ENCODE measurements at places on chromosomes 16 and 17.

DNA sequence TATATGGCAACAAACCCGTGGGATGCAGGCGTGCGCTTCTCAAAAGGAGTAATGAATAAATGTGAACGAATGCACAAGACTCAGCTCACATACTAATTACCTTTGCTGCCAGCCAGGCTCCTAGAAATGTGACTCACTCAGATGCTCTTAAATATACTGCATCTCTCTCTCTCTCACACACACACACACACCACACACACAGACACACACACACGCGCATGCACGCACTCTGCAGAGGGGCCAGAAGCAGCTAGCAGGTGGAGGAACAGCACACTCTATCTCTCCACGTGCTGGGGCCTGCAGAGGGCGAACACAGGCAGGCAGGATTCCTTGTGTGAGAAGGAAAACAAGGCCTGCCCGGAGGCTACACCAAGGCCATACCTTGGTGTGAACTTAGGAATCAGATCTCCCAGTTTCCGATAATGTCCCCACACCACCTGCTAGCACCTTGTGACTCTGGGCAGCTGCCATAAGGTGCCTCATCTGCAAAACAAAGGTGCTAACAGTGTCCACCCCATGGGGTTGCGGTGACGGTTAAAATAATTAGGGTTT is 5.3 kb downstream of the GPRC5B start:
- no peak for DNase-seq

- no peak for DNase-seq
Measured at GRCh38 chr16:66489818-66490217, 60.1 kb downstream of the TK2 start.

DNA sequence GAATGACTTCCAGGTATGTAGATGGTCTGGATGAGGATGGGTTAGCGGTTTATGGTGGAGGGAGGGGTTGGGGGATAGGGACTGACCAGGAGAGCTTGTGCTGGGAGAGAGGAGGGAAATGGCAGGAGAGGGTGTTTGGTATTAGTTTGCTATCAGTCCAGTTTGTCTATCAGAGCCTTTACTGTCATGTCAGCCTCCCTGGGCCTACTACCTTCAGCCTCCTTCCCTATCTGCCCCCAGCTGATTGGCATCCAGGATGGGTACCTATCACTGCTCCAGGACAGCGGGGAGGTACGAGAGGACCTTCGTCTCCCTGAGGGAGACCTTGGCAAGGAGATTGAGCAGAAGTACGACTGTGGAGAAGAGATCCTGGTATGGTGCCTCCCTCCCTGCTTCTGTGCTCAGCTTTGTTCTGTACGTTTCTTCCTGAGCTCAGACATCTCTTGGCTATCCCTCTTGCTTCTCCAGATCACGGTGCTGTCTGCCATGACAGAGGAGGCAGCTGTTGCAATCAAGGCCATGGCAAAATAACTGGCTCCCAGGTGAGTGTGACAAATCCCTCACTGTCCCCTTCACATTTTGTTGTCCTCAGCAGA is 3.8 kb downstream of the EIF5A start:
- no peak for DNase-seq

DNA sequence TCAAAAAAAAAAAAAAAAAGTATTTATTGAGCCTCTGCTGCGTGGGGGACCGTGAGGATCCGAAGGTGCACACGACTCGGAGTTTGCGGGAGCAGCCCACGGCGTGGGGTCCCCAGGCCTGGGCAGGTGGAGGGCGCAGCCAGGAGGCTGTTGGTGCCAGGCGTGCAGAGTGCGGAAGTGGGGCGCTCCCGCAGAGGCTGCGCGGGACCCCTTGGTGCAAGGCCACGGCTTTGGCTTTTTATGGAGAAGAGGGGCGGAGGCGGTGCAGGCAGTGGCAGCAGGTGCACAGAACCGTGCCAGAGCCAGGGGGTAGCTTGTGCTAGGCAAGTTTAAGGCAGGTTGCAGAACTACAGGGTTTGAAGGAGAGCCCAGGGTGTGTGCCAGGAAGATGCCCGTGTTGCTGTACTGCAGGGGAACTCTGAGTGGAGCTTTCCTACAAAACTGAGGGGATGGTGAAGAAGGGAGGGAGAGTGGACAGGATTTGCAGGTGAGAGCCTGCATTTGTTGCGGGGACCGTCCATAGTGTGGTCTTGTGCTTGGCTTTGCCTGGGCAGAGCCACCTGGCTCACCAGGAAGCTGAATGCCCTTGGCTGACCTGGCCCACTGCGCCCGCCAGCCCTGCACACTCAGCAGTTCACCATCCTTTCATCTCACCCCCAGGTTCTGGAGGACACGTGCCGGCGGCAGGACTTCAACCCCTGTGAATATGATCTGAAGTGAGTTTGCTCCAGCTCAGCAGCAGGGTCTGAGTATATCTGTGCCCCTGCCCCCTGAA is 1.3 kb downstream of the ASPSCR1 start:
- DNase-seq = no peak

DNA sequence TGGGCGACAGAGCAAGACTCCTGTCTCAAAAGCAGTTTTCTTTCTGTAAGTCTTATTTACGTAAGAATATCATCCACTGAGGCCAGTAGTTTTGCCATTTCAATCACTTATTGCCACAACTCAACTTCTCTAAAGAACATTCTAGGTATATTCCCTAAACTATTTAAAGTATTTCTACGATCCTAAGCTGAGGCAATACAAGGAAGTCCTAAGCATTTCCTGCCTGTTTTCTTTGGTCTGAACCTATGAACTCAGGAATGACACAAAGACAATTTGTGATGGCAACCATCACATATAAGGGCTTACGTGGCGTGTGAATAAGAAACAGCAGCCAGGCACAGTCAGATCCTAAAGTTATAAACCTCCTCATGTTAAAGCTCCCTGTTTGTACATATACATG is 14.2 kb downstream of the USP36 start:
- DNase-seq = no peak

DNA sequence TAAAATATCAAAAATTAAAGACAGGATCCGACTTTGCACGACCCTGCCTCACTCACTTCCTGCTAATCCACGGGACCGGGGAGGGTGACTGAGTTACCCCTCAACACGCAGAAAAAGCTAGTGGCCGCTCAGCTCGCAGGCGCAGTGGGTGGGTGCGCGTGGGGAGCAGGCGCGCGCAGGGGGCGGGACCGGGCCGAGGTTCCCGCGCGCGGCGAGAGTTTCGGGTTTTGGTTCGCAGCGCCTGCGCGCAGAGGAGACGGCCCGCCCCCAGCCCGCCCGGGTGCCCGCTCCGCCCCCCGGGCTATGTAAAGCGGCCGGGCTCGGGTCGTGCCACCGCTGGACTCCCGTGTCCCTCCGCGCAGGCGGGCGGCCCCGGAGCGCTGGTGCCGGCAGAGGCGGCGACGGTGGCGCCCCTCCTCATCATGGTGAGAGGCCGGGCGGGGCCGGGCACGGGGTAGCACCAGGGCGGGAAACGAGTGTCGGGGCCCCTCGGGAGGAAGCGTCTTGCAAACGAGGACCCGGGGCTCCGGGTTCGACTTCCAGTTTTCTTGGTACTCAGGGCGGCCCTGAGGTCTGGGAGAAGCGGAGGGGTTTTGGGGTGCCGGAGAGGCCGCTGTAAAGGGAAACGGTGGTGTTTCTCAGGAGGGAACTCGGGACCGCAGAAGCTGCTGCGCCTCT is at the start of gene CNP:
CNP (plus strand) TSS at position 333 of the 678 bp plus-strand sequence; CDS start at position 423, 90 bp downstream.
- peak; percentile 89 for DNase-seq

GRCh38 chr16:63690961-63691360 is 1430.9 kb downstream of the CDH11 start:
- DNase-seq = no peak

DNA sequence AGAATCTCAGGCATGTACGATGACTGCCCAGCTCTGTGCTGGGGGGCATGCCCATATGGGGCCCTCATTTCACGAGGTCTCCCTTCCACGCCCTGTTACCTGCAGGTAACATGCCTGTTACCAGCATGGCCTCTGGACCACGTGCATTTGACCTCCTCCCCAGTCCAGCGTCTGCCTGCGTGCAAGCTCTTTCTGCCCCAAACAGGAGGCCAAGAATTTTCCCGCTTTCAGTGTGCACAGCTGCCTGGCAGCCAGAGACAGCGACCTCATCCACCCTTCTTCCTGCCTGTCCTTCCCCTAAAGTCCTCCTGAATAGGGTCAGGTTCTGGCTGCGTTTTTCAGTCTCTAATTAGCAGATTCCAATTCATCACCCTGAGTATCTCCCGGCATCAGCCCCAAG is 306.5 kb upstream of the ZFHX3 start:
- DNase-seq = no peak

DNA sequence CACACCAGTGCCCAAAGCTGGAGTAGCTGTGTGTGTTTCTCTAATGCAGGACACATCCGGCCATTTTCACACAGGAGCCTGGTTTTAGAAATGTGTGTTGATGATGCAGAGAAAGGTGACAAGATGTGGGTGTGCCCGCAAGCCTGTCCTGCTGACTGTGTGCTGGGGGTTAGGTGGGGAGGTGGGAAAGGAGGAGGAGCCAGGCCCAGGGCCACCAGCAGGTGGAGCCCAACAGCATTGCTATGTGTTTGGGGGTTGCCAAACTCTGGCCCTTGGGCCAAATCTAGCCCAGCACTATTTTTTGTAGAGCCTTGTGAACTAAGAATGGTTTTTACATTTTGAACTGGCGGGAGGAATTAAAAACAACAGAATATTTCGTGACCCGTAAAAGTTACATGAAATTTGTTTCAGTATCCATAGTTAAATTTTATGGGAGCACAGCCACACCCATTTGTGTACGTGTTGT is 61.7 kb upstream of the LGALS9 start:
- peak; percentile 57 for DNase-seq

GRCh38 chr16:81861915-81862314 is 82.8 kb downstream of the PLCG2 start:
- no peak for DNase-seq

GRCh38 chr17:77609553-77610517 is 348.7 kb upstream of the TNRC6C start:
- DNase-seq = peak; percentile 83

DNA sequence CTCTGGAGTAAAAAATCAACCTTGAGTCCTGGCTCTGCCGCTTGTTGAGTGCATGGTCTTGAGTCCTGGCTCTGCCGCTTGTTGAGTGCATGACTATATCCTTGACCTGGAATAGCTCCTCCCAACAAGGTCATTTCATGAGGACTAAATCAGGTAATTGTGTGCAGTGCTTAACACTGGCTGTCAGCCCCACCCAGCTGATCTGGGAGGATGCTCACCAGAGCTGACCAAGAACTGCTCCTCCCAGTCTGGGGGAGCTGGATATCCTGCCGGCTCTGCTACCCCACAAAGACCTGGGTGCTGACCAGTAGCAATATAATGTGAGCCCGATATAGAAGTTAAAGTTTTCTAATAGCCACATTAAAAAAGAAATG is 20.7 kb upstream of the LGALS9 start:
- DNase-seq = no peak

DNA sequence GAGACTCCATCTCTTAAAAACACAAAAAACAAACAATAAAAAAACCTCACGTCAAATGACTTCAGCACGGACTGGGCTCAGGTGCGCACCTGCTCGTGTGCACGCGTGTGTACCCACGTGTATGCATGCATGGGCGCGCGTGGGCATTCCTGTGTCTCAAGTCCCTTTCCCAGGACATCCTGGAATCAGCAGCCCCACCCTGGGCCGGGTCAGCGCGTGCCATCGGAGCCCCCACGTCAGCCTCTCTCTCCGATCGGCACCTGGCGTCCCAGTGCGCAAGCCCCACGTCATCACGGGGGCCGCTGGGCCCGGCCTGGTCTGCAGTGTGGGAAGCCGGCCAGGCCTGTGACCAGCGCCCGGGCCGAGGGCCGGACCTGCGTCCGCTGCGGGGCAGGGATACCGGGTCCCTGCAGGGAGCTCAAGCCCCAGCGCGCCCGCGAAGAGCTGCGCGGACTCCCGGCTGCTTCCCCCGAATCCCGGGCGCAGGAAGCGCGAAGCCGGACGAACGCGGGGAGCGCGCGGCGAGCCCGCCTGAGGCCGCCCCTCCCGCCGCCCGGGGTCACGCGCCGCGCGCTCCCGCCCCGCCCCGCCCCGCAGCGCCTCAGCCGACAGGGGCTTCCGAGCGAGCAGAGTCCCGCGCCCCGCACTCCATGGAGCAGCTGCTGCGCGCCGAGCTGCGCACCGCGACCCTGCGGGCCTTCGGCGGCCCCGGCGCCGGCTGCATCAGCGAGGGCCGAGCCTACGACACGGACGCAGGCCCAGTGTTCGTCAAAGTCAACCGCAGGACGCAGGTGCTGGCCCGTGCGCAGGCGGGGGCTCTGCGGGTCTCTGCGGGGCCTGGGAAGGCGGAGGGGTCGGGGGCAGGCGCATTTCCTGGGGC is at the start of gene FN3K:
FN3K (plus strand) TSS at position 629 of the 880 bp plus-strand sequence; CDS start at position 651, 22 bp downstream.
- DNase-seq = no peak

GRCh38 chr17:45148183-45149036 is at the start of gene HEXIM1:
Gene HEXIM1, plus strand, starts transcription at chr17:45148475. Its CDS starts 716 bp downstream, at chr17:45149191.
- DNase-seq = peak; percentile 99

GRCh38 chr17:27481327-27481726 is 25.1 kb downstream of the KSR1 start:
- peak; percentile 66 for DNase-seq

GRCh38 chr17:43324205-43324893 is 74.4 kb upstream of the ARL4D start:
- DNase-seq = no peak

DNA sequence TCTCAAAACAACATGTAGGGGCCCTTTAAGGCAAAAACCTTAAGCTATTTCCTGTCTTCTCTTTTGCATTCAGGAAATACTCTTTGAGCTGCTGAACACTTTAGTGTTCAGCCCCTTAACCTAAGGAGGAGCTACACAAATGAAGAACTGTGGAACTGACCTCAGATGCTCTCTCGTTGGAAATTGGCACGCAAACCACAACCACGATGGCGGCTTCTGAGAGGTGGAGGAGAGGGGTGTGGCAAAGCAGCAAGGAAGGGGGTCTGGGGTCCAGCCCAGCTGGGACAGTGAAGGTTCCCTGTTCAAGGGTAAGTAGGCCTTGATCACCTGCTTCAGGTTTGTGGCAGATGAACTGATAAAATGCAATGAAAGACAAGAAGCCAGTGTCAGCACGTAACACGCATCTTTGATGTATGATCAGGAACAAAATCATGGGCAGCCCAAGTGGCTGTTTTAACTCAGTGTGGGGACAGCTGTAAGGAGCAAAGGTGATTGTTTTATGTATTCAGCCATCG is 291.6 kb upstream of the TNRC6C start:
- DNase-seq = peak; percentile 84

DNA sequence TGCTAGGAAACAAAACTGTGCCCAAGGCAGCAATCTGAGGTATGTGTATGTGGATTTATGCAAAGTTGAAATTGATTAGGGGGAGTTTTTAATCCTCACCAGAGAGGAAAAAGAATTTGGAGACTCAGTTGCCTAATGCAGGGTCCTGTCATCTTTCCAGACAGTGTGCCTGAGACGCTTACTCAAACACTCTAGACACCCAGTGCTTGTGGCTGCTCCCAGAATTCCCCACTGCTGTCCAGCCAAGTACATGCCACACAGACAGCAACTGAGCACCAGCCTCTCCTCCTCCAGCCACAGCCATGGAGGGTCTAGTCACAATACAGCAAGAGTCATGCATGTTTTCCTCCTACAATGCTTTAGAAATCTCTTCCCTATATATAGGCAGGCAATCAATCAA is 118.1 kb downstream of the HIC1 start:
- no peak for DNase-seq

- DNase-seq = no peak
Measured at GRCh38 chr17:79657861-79658810, 47.3 kb upstream of the RBFOX3 start.
